ENCODE measurements at places on chromosomes 3 and 15.

GRCh38 chr3:98711426-98711825 lies 51.7 kb upstream of the ST3GAL6 start:
- DNase-seq: no peak

DNA sequence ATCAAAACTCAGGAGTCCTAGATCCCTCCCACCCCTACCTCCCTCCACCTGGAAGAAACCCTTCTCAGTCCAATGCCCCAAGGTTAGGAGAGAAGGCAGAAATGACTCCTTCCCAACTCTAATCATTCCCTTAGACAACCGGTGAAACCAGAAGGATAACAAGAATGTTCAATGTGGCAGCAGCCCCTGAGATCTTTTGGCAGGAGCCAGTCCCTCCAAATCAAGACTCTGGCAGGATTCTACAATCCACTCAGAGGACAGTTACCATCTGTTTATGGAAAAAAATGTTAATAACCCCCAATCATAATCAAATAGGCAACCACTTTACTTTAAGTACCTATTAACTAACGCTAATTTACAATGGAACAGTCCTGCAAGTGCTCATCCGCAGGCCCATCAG lies 136.5 kb downstream of the NTRK3 start:
- DNase-seq: no peak

GRCh38 chr3:65902304-65902793 lies 136.4 kb downstream of the MAGI1 start:
- no peak for DNase-seq

DNA sequence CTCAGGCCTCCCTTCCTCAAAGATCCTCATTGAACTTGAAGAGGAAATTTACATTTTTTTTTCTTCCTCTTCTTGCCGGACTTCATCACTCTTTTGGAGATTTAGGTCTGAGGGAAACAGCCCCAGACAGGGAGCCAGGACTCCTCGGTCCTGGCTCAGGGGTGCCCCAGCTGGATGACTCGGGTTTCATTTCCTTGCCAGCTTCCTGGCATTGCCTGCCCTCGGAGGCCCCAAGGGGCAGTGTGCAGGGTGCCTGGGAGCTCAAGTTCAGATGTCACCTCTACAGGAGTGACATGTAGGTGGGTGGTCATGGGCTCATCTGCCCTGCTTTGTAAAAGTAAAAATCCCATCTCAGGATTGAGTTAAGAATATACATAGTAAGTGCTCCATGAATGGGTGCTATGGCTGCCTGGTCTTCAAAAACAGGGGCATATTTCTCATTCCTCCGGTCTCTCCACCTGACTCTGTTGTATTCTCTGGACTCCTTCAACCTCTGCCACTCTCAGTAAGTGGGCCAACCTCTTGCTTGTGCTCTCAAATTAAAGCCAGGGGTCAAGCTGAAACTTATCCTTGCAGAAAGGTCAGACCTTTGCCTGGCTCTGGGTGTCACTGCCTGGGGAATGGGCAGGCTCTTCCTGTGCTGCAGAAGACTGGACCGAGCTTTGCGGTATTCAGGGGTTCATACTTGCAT lies 51.8 kb downstream of the SMAD6 start:
- DNase-seq: no peak

DNA sequence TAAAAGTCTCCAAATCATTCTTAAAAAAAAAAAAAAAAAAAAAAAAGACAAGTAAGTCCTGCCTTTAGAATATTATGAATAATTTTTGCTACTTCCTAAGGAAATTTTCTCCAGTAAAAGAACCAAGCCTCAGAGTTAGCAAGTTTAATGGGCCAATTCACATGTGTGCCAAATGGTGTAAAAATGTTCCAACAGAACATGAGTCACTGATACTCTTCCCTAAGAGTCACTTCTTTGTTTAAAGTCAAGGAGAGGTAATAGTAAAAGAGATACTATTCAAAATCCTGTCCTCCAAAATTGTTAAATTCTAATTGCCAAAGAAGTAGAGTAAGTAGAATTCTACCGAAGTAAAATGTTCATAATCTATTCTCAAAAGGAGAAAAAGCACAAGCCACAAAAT lies 17.7 kb upstream of the CPA3 start:
- no peak for DNase-seq

DNA sequence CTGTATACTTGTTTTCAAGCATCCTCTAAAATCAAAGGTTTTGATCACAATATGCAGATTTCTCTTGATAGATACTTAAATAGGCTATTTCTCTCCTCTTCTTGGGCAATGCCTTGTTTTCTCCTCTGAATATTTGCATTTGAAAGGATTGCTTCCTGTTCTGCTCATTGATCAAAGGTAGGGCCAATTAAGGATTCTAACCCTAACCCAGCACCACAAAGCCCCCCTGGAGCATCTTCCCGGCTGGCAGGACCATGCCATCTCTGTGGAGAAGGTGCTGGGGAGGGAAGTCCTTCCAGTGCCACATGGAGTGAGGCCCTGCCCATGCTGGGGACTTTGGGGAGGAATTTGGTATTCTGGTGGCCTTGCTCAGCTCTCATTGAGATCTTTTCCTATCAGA lies 11.3 kb upstream of the NIPA2 start:
- DNase-seq: no peak

GRCh38 chr3:150984066-150984465 lies 11.5 kb upstream of the CLRN1 start:
- no peak for DNase-seq

DNA sequence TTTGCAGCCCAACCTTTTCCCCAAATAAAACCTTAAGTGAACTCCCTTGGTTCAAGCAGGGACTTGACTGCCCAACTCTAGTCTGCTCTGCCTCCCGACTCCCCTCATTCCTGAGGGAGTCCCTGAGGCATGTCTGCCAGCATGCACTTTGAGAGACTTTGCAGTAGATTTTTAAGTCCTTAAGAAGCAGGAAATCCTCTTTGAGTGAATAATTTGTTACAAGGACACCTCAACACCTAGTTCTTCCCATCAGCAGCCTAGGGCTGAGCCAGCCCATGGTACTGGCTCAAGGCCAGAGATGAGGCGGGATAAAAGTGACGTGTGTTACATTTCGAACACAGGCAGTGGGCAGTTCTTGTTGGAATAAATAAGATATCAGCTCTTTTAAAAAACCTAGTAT lies 204.3 kb upstream of the SLC2A2 start:
- no peak for DNase-seq

DNA sequence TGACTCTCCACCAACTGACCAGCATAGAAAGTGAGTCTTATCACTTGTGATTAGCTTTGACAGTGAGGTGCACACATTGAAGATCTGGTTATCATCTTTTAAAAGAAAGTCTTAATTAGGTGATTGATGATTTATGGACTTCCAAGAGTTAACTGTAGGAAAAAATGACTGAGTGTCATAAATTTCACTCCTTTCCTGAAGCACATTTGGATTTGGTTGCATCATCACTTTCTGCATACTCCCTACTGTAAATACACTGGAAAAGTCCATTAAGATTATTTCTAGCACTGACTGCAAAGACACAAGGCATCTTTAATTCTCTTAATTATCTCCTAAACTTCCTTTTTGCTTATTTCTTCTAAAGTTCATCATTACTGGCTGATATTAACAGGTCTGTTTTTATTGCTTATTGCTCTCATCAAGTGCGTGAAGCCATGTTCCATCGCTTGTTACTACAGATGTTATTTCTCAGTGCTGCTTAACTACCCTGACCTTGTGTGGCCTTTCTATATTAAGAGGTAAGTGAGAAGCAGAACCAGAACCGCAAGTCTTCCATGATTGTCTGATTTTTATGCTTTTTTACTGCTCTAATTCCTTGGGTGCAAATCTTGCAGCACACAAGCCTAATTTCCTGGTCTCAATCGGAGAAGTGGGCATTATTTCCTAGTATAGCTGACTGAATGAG lies 153.2 kb downstream of the MEIS2 start:
- no peak for DNase-seq

- DNase-seq: no peak
Measured at GRCh38 chr3:25592510-25592968, 72.2 kb downstream of the TOP2B start.

GRCh38 chr15:47196048-47196447 lies 521.3 kb upstream of the SEMA6D start:
- DNase-seq: peak; percentile 78

DNA sequence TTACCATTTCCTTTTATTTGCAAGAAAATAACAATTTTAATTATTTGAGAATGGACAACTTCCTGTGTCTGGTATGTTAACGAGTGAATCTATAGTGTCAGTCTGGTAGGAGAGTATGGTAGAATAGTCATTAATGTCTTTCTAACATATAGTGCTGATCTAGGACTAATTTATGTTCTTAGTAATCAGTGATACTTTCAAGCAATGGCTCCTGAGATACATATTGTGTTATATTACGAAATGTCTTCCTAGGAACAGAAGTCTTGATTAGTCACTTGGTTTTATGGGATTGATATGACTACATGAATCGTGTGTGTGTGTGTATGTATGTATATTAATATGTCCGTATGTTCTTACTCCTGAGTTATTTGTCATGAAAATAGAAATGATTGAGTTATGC lies 66.6 kb upstream of the PAQR5 start:
- no peak for DNase-seq

DNA sequence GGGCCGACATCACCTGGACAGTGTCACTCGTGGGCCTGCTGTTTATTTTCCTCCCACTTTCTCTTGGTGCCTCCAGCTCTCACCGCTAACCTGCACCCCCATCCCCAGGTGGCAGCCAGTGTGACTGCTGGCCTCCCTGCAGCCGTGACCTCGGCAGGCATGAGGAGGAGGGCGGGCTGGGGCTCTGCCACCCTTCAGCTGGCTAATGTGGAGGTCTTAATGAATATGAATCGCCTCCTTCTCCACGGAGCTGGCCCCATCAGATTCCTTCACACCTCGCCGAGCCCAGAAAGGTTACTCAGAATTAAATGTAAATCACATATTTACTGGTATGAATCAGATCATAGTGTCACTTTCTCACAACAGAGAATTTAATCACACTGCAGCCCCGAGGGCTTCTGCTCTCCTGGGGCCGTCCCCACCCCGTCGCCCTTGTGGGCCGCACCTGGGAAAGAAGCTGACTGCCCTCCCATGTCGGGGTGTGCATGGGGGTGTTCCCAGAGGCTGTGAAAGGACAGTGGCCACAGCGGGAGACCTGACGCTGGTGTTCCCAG lies 171.1 kb upstream of the TLE3 start:
- no peak for DNase-seq

- DNase-seq: no peak
Measured at GRCh38 chr15:33344111-33344510, 33.3 kb downstream of the RYR3 start.

GRCh38 chr15:101193806-101194545 lies 57.9 kb downstream of the CHSY1 start:
- DNase-seq: no peak

DNA sequence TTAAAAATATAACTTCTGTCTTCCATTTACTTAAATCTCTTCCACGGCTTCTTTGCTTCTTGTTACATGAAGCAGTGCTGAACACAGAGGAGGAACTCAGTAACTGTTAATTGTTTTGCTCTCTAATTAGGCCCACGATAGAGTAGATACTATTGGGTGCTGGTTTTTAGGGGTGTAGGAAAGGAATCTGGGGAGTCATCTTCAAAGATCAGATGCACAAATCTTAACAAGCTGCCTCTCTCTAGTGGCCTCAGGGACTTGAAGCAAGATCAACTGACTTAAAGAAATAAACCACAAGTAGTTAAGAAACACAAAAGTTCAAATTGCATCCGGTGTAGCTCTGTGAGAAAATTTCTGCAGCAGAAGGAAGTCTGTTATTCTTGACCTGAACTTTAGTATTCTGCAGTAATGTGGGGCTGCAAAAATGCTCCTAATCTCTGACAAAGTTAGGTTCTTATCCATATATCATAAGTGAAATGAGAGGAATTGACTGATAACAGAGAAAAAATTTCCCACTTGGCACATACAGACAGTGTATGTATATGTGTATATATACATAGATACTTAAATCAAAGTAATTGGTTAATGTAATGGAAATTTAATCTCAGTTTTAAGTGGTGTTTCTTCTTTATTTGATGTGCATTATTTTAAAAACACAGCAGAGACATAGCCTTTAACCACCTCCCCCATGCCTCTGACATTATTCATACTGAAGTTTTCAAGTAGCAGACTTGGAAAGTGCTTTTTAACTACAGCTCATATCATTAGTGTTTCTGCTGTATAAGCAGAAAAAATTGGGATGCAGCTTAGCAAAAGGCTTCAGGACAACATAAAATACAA lies 51.8 kb downstream of the CHST2 start:
- DNase-seq: no peak

GRCh38 chr15:48643776-48644466 lies 1.6 kb downstream of the FBN1 start:
- DNase-seq: no peak

- DNase-seq: no peak
Measured at GRCh38 chr15:101637919-101638318, 14.3 kb downstream of the TM2D3 start.

DNA sequence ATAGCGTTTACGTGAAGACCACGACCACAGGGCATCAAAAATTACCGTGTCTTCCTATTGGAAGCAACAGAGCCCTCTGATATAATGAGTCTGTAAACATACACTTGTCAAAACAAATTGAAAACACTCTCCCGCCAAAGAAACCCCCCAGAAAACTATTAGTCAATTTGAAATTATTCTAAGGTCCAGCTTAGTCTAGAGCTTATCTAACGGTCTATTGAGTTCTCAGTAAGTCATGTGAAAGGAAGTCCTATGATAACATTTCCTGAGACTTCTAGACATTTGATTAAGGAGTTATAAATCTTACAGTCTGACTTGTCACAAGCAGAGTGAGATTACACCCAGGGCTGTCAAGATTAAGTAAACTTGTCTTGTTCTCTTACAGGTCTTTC lies 356.3 kb downstream of the FOXP1 start:
- DNase-seq: no peak

- DNase-seq: no peak
Measured at GRCh38 chr3:44661189-44661588, 12.7 kb downstream of the ZNF35 start.

GRCh38 chr3:11494131-11494916 lies 149.4 kb downstream of the VGLL4 start:
- no peak for DNase-seq

DNA sequence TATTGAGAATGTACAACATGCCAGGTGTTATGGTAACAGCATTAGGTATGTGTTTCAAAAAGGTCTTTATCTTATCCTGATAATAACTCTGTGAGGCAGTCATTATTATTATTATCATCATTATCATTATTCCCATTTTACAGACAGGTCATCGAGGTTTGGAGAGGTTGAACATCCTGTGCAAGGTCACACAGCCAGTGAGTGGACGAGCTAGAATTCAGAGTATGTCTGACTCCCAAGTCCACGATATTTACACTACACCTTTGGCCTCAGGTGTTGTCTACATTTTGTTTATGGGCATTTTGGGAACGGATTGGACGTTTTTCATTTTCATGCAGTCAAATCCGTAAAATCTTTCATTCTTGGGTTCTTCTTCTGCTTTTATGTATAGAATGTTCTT lies 24.0 kb downstream of the GLDN start:
- no peak for DNase-seq

All from NCI-H1694 treated with DMSO at 0.1 percent for 48 hours (cell line).